ENCODE measurements at places on chromosomes 1 and 21. TPM values are rescaled to one million over a fixed set of nuclear protein-coding genes. Genes with fewer than 3 reads are reported as not detected.
A peak's percentile ranks its signal among the peaks of the same experiment; 100 is the strongest.

DNA sequence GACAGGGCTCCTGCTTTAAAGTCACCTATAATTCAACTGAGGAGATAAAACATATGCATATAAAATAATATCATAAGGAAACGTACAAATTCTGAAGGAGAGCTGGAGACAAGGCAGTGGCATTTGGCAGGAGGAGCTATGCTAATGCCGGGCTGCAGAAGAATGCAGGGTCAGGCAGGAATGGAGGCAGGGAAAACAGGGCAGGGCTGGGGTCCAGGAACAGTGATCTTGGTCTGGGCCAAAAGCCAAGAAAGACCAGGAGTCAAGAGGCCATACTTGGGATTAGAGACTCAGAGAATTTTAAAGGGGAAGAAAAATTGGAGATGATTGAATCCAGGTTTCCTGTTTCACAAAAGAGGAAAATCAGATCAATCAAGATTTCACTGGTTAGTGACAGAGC, 20.0 kb upstream of the BRDT start:
- peak; percentile 18 for DNase-seq

DNA sequence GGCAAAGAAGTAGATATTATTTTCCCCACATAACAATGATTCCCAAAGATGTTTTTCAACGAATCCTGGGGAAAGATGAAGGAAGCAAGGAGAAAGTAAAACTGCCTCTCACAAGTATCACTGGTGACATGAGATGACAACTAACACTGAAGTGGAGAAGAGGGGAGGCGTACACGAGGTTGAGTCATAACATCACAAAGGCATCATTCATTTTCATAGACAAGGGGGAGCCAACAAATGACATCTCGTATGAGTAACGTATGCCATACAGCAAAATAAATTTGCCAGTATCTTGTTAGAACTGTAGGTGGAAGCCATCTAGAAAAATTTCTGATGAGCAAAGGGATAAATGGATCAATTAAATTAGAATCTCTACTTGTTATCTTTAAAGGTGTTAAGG, 56.6 kb downstream of the ATP1B1 start:
- DNase-seq = no peak

DNA sequence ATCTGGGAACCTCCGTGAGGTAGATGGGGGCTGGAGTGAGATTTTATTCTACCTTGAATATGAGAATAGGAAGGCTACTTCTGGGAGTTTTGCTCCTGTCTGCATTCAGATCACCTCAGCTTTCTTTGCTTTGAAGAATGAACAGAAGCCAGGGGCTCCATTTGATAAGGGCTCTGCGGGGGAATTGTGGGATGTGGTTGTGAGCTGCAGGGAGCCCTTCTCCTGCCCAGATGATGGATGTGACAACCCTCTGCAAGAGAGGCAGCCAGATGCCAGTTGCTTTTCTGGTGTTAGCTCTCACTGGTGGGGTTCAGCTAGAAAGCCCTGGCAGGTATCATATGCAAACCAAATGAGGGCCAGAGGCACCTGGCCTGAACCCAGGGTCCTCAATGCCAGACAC, 21.5 kb downstream of the IER5 start:
- DNase-seq = no peak

KIAA0040 gene
- 18.0 TPM for polyA plus RNA-seq

- no peak for DNase-seq
These were observed 234.4 kb upstream of the CHRM3 start for GRCh38 chr1:239151937-239152336.

DNA sequence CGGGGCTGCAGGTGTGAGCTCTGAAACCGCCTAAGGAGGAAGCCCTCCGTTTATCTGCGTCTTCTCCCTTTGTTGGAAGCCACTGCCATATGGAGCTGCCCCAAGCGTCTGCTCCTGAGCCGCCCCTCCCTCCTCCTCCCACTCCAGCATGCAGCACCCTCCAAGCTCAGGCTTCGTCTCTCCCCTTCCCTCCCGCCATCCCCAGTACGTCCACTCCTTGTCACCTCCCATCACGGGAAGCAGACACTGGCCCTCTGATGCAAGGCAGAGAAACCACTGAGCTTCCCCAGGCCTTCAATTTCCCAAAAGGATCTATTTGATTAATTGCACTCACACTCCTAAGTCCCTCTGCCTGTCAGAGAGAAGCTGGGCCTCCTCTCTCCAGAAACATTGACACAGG, 52.5 kb downstream of the NFASC start:
- no peak for DNase-seq

- DNase-seq = no peak
These were observed 7.2 kb upstream of the SCMH1 start for GRCh38 chr1:41249319-41249718.
